ENCODE measurements at places on chromosomes 12 and 14. TPM values are rescaled to one million over a fixed set of nuclear protein-coding genes. Genes with fewer than 3 reads are reported as not detected.

GRCh38 chr14:91129261-91129660 lies 15.4 kb downstream of the DGLUCY start:
- DNase-seq = no peak
- H3K27ac ChIP-seq = no peak overlapping the region
- no peak overlapping the region for H3K4me3 ChIP-seq
- peaks cover 10% of the 10 kb centered on the region for H3K4me1 ChIP-seq
- H3K27me3 ChIP-seq = no peaks in the 10 kb centered on the region

- peaks cover 49% of the 10 kb centered on the region for H3K36me3 ChIP-seq
- no peaks in the 10 kb centered on the region for H3K4me1 ChIP-seq
- H3K4me3 ChIP-seq = no peak overlapping the region
Measured at GRCh38 chr12:94299846-94300245, 151.5 kb downstream of the PLXNC1 start.

- no peaks in the 10 kb centered on the region for H3K36me3 ChIP-seq
- H3K4me3 ChIP-seq = no peak overlapping the region
- H3K4me1 ChIP-seq = no peaks in the 10 kb centered on the region
- no peaks in the 10 kb centered on the region for H3K27me3 ChIP-seq
- H3K27ac ChIP-seq = no peak overlapping the region
Measured at GRCh38 chr14:78697341-78697740, 527.2 kb downstream of the NRXN3 start.

- H3K4me3 ChIP-seq = no peak overlapping the region
- H3K27me3 ChIP-seq = no peaks in the 10 kb centered on the region
- H3K4me1 ChIP-seq = peaks cover 11% of the 10 kb centered on the region
- no peak for DNase-seq
- no peaks in the 10 kb centered on the region for H3K36me3 ChIP-seq
- no peak overlapping the region for H3K27ac ChIP-seq
Measured at GRCh38 chr14:68669603-68670358, 123.1 kb downstream of the ZFP36L1 start.

- no peak overlapping the region for H3K4me3 ChIP-seq
- DNase-seq = no peak
- no peak overlapping the region for H3K27ac ChIP-seq
- H3K27me3 ChIP-seq = no peaks in the 10 kb centered on the region
- H3K4me1 ChIP-seq = no peaks in the 10 kb centered on the region
Measured at GRCh38 chr12:42728287-42728686, 138.7 kb upstream of the PRICKLE1 start.

DNA sequence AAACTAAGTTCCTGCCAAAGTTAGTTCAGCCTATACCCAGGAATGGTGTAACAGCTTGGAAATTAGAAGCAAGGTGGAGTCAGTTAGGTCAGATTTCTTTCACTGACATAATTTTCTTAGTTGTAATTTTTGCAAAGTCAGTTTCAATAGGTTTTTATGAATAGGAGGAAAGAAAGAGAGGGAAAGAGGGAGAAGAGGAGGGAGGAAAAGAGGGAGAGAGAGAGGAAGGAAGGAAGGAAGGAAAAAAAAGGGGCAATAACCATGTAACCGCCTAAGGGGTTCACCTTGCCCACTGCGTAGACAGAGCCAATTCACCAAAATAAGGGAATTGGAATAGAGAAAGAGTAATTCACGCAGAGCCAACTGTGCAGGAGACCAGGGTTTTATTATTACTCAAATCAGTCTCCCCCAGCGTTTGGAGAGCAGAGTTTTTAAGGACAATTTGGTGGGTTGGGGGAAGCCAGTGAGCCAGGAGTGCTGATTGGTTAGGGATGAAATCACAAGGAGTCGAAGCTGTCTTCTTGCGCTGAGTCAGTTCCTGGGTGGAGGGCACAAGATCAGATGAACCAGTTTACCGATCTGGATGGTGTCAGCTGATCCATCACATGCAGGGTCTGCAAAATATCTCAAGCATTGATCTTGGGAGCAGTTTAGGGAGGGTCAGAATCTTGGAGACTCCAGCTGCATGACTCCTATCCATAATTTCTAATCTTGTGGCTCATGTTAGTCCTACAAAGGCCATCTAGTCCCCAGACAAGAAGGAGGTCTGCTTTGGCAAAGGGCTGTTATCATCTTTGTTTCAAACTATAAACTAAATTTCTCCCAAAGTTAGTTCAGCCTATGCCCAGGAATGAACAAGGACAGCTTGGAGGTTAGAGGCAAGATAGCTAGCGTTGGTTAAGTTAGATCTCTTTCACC lies 126.0 kb upstream of the AMIGO2 start:
- H3K27ac ChIP-seq = peak overlapping the region; percentile 100
- H3K36me3 ChIP-seq = peaks cover 63% of the 10 kb centered on the region
- H3K27me3 ChIP-seq = no peaks in the 10 kb centered on the region
- peaks cover 74% of the 10 kb centered on the region for H3K4me1 ChIP-seq

DNA sequence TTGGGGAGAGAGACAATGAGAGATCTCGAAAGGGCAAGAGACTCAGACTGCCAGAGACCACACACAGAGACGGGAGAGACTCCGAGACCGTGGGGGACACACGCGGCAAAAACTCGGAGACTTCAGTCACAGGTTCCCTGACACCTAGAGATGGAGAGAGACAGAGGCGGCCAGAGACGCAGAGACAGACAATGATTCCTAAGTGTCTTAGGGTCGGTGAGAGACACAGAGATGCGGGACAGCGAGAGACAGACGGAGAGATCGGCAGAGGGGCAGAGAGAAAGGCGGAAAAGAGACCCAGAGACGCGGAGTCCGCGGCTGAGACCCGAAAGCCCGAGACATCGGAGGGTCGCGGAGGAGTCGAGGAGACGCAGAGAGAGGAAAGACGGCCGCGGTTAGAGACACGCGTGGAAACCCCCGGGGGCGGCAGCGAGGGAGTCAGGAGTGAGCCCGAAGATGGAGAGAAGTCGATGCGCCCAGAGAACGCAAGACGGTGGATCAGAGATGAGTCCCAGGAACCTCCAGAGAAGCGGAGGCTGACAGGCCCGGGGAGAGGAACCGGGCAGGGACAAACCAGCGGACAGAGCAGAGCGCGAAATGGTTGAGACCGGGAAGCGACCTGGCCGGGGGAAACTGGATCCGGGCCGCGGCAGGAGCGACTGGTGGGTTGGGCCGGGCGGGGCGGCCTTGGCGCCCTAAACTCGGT lies 7.8 kb downstream of the LHX5 start:
- no peak for DNase-seq
- H3K4me3 ChIP-seq = peak overlapping the region; percentile 2
- H3K36me3 ChIP-seq = no peaks in the 10 kb centered on the region
- peaks cover 26% of the 10 kb centered on the region for H3K4me1 ChIP-seq
- H3K27ac ChIP-seq = no peak overlapping the region
- peaks cover 56% of the 10 kb centered on the region for H3K27me3 ChIP-seq

DNA sequence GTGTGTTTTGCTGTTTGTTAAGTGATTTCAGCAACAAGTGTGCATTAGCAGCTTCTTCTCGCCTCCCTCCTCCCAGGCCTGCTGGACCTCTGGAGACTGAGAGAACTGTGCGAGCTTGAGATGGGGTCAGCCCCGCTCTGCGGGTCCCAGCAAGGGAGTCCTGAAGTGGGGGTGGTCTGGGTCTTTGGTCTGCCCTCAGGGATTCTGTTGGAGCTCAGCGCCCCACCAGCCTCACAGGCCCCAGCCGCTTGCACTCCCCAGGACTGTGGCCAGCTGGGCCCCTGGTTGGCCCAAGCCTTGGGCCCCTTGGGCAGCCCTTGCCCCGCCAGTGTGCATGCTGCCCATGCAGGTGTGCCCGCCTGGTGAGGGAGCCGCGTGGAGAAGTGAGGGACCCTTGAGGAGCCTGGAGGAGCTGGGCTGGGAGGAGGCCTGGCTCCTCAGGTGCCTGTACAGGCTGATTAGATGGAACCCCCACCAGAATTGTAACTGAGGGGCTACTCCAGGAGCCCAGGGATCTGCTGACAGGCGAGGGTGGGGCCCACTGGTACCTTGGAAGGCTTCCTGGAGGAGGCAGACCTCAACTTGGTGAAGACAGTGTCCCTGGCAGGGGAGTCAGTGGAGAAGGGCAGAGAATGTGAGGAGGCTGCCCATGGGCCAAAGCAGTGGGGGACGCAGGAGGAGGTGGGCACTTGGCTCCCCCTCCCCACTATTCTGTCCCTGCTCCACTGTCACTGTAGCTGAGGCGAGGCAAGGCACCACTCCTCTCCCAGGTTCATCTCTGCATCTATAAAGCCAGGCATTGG lies 56.7 kb downstream of the BEGAIN start:
- H3K4me3 ChIP-seq = no peak overlapping the region
- no peak overlapping the region for H3K27ac ChIP-seq

- H3K27me3 ChIP-seq = no peaks in the 10 kb centered on the region
- peaks cover 18% of the 10 kb centered on the region for H3K4me1 ChIP-seq
- H3K4me3 ChIP-seq = no peak overlapping the region
- DNase-seq = no peak
- no peak overlapping the region for H3K27ac ChIP-seq
Measured at GRCh38 chr14:52048641-52049204, 20.1 kb downstream of the NID2 start.

GRCh38 chr12:22002430-22002829 lies 43.6 kb upstream of the CMAS start:
- H3K27ac ChIP-seq = no peak overlapping the region
- no peak for DNase-seq
- H3K4me1 ChIP-seq = no peaks in the 10 kb centered on the region
- H3K36me3 ChIP-seq = no peaks in the 10 kb centered on the region
- H3K4me3 ChIP-seq = no peak overlapping the region

The KRT3 gene
- not detected for total RNA-seq

The TSPAN8 gene
- not detected for total RNA-seq

The RFLNA gene
- not detected for total RNA-seq

Measured in activated naive CD4-positive, alpha-beta T cell treated with anti-CD3 and anti-CD28 coated beads for 36 hours (primary cell).